ENCODE measurements at places on chromosomes 16 and 17.
A peak's percentile ranks its signal among the peaks of the same experiment; 100 is the strongest.

- DNase-seq, result no peak
Measured at GRCh38 chr17:75478508-75478907, 22.1 kb downstream of the TMEM94 start.

DNA sequence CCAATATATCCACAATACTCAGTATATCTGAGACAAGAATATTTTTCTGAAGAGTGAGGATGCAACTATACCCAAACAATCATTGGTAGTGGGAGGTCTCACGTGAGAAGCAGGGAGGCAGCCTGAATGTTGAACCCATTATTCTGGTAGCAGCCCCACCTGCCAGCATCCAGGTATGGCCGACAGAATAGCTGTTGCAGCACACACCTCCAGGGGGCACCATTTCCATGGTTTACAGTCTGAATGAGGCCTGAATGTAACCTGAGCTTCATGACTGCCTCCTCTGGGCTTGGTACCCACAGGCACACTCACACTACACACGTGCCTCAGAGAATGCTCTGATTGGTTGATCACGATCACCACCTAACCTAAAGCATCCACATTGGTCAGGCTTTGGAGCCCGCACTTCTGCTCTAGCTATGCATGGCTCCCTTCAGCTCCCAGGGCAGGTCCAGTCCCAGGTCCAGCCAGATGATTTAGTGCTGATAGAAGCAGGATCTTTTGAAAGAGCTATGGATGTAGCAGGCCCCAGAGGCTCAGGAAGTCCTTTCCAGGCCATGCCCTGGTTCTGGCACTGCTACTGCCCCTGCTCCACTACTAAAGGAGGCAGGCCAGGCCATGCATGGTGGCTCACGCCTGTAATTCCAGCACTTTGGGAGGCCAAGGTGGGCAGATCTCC is 11.0 kb upstream of the CBFB start:
- peak; percentile 93 for DNase-seq

- no peak for DNase-seq
Measured at GRCh38 chr17:65430209-65430833, 131.1 kb downstream of the AXIN2 start.

DNA sequence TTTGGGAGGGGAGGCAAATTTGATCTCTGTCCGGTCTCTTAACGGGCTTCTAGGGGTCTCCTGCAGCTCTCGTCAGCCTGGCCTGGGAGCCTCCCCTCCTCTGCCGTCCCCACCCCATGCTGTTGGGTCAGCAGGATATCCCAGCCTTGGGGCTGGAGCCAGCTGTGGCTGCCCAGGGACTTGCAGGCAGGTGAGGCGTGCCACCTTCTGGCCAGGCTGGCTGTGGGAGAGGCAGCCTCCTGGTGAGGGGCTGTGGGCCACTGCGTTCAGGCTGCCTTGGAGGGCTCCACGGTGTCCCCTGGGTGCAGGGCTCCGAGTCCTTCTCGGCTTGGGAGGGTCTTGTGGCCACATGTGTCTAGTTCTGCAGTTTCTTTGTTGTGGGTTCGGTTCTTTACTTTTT is 34.6 kb downstream of the TBCD start:
- DNase-seq, result no peak

GRCh38 chr17:81902023-81902652 is at the start of gene NPB:
NPB (plus strand) TSS chr17:81902238; CDS start chr17:81902278, 40 bp downstream.
- DNase-seq, result no peak

GRCh38 chr17:4304417-4305027 is 40.7 kb upstream of the ANKFY1 start:
- DNase-seq, result peak; percentile 57

DNA sequence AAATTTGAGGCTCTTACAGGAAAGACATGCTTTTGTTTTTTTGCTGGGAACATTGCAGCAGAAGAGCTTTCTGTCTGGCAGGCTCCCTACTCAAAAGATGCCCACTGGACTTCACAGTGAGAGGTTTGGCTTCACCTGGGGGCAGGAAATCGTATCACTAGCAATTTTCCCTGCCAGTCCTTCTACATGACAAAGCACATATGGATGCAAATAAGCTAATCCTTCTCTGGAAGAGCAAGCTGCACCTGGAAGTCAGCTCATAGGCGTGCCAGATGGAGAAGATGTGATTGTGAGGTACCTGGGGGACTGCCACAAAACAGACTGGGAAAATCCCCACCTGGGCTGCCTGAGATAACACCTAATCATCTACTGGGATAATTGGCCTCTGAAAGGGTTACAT is 195.0 kb upstream of the CPHXL start:
- no peak for DNase-seq

DNA sequence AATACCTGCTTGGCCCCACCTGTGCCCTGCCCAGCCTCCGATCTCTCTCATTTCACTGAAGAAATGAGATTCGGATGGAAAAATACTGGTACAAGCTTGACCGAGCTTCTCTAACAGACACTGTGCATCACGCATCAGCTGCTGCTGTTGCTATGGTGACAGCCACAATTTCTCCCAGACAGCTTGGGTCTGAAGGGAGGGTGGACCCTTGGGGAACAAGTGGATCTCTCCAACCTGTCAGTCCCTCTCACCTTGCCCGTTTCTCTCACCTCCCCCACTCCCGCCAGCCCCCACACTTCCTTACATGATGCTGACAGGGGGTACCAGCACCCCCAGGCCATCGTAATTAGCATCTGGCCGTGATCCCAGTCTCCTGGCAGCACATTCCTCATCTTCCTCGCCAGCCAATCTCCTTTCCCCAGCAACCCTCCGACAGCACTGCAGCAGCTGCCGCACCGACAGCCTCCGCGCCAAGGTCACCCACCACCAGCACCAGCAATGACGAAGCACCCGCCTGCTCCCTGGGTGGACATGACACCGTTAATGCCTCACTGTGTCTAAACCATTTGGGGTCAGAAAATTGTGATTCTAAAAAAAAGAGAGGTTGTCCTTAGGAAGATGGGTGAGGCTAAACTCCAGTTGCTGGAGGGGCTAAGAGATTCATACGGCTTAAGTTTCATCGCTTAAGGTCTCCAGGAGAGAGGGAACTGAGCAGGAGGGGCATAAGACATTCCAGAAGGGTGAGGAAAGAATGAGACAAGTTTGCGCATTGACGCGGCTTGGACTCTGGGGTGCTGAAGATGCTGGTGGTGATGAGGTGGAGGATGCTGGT is 58.6 kb upstream of the TNRC6A start:
- DNase-seq, result peak; percentile 87

GRCh38 chr16:17617021-17617552 is 146.3 kb upstream of the XYLT1 start:
- DNase-seq, result no peak

DNA sequence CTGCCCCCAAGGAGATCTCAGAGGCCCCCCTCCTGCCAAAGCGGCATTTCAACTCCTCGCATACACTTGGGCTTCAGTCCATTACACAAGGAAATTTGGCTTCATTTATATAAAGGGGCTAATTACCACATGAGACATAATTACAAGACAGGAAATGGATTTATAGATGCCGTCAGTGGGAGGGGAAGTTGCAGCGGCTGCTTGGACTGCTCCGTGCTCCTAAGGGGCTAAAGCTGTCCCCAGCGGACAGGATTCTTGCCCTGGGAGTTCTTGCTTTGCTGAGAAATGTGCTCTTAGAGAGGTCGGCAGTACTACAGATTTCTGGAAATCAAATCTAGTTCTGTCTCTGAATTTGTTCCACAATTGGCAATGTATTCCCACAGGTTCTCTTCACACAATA is 57.2 kb upstream of the NLK start:
- DNase-seq, result no peak

GRCh38 chr17:8121681-8122421 is 2.1 kb downstream of the HES7 start:
- DNase-seq, result peak; percentile 76

DNA sequence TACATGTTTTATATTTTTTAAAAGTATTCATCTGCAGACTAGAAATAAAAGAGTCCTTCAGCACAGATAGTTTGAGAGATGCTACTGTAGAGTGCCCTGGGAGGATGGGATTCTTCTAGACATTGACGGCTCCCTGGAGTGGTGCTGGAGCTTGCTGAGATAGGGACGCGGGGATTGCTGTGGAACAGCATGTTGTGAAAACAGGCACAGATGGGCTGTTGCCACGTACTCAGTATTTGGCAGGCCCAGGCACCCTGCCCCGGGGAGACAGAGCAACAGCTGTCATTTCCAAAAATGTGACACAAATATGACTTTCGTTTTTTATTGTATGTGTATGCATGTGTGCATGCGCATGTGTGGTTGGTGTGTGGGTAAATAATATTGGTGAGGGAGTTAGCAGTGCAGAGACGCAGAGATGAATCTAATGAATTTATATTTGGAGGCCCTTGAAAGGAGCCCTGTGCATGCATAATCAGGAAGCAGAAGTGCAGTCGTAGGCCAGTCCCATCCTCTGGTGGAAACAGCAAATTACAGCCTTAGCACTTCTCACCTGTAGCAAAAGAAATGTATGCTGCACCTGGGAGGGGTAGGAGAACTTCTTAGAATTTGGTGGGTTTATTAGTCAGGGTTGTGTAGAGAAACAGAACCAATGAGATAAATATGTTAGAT is 6.2 kb upstream of the ABCA8 start:
- DNase-seq, result no peak

- peak; percentile 18 for DNase-seq
Measured at GRCh38 chr16:10039220-10040096, 142.8 kb downstream of the GRIN2A start.

GRCh38 chr16:71916397-71916920 is 21.1 kb downstream of the IST1 start:
- peak; percentile 31 for DNase-seq

GRCh38 chr16:73023752-73024570 is 24.0 kb downstream of the ZFHX3 start:
- no peak for DNase-seq

DNA sequence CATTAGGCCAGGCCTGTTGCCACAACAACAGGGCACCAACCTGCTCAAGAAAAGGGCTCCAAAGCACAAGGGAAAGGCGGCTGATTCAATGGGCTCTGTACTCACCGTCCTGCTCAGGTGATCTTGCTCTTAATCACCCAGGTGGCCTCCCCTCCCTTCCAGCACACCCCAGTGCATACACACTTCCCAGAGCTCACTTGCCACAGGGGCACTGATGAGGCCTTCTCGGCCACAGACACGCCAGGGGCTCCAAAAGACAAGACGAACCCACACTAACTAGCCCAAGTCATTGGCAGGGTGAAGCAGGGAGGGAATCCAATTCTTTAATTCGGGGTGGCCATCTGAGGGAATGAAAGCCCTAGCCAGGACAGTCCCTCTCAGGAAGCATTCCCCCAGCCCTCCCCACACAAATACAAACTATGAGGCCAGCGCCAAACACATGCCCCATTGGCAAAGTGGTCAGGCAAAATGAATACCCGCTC is 1.4 kb downstream of the MYO18A start:
- DNase-seq, result no peak

DNA sequence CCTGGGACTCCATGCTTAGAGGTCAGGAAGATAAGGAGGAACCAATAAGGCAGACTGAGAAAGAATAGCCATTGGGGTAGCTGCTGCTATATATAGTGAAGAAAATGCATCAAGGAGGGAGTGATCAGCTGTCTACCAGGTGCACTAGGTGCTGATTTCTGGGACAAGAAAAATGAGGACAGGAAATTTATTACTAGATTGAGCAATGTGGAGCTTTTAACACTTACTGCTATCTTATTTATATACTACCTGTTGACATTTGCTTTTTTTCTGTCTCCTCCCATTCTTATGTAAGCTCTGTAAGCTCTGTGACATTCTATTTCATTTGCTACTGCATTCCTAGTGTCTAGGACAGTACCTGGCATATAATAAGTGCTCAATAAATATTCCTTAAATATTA is 53.7 kb upstream of the DHX40 start:
- DNase-seq, result no peak

GRCh38 chr17:55394357-55395021 is 27.1 kb downstream of the MMD start:
- DNase-seq, result no peak

- DNase-seq, result no peak
Measured at GRCh38 chr17:76036497-76037261, 9.6 kb upstream of the EVPL start.

- DNase-seq, result peak; percentile 39
Measured at GRCh38 chr17:78953356-78954350, 26.1 kb downstream of the LGALS3BP start.

GRCh38 chr16:65543781-65544740 is 422.2 kb upstream of the CDH11 start:
- DNase-seq, result no peak

DNA sequence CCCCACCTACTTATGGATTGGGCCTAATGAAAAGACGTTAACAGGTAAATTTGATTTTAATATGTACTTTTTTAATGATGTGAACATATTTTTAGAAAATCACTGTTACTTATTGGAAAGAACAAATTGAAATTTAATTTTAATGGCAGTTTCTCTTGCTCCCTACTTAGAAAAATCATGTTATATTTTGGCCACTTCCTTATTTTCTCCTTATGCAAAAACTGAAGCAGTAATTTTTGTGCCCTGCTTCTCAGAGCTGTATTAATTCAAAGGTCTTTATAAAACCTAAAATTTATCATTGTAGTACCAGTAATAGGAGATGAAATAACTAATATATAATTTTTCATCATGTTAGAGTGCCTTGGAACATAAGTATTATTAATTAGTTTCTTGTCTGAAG is 2.8 kb downstream of the ZPBP2 start:
- no peak for DNase-seq
